ENCODE measurements at places on chromosomes 16 and 17. TPM values are rescaled to one million over a fixed set of nuclear protein-coding genes. Genes with fewer than 3 reads are reported as not detected.

DNA sequence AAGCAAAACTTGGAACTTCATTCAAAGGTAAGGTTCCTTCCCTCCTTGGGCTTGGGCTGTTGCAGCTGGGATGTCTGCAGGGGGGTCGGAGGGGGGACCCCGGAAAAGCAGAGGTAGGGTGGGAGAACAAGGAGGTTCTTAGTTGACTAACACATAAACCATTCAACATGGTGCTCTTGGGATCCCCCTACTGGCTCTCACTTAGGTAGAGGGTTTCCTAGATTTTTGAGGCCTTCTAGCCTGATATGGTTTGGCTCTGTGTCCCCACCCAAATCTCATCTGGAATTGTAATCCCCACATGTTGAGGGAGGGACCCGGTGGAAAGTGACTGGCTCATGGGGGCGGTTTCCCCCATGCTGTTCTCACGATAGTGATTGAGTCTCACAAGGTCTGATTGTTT is 93.9 kb downstream of the RGS9 start:
- DNase-seq: no peak

The SHISA6 gene
- total RNA-seq: not detected

- no peak for DNase-seq
Measured at GRCh38 chr17:68391561-68392268, 65.6 kb downstream of the WIPI1 start.

- peak; percentile 92 for DNase-seq
Measured at GRCh38 chr17:20191056-20191455, 181.9 kb downstream of the SPECC1 start.

The RTN4RL1 gene
- 0.64 TPM for total RNA-seq

GRCh38 chr16:4327386-4328045 is 11.6 kb downstream of the GLIS2 start:
- no peak for DNase-seq

- DNase-seq: no peak
Measured at GRCh38 chr16:5071341-5071680, 332 bp upstream of the ALG1 start.

The TSNAXIP1 gene
- 1.6 TPM for total RNA-seq

GRCh38 chr17:39165841-39166349 is at the start of gene ARL5C:
Gene ARL5C, minus strand, starts transcription at chr17:39166161. Its CDS starts 401 bp downstream, at chr17:39165760.
- no peak for DNase-seq

GRCh38 chr16:70740914-70741782 is 55.3 kb upstream of the MTSS2 start:
- peak; percentile 83 for DNase-seq

GRCh38 chr16:57411362-57411976 is 6.9 kb downstream of the CCL17 start:
- peak; percentile 65 for DNase-seq

- DNase-seq: peak; percentile 37
Measured at GRCh38 chr17:18963126-18964017, 11.4 kb downstream of the SLC5A10 start.

DNA sequence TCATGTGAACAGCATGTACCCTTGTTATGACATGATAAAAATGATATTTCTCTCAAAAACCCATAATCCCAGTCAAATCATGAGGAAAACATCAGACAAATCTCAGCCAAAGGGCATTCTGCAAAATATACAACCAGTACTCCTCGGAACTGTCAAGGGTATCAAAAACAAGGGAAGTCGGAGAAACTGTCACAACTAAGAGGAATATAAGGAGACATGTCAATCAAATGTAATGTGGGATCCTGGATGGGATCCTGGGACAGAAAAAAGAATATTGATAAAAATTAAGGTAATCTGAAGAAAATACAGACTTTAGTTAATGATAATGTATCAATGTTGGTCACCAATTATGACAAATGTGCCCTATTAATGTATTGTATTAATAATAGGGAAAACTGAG is 15.6 kb upstream of the CDYL2 start:
- DNase-seq: no peak

DNA sequence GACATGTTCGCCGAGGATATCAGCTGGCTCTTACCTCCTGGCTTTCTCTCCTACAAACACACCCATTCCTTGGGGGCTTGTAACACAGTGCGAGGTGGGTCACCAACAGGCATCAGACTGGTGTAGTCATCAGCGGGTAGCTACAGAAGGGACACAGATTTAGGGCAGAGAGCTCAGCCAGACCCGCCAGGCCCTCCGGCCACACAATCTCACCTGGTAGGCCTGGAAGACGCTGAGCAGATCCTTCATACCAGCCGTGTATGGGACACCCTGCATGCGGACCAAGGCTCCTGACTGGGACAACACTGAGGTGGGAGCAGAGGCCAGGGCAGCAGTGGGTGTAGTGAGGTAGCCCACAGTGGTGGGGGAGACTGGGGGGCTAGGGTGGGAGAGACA is 5.8 kb downstream of the ESRP2 start:
- DNase-seq: no peak

DNA sequence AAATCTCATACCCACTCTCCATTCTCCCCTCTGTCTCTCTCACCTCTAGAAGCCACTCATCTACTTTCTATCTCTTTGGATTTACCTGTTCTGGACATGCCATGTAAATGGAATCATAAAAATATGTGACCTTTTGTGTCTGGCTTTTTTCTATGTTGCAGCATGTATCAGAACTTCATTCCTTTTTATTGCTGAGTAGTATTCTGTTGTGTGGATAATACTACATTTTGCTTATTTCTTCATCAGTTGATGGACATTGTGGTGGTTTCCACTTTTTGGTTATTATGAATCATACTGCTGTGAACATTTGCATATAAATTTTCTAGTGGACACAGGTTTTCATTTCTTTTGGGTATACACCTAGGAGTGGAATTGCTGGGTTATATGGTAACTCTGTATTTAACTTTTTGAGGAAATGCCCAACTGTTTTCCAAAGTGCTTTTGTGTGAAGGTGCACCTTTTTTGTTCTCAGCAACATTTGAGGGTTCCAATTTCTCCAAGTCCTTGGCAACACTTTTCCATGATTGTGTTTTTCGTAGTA is 18.2 kb downstream of the MRTFB start:
- no peak for DNase-seq

- DNase-seq: peak; percentile 85
Measured at GRCh38 chr16:85004587-85005205, 6.6 kb downstream of the ZDHHC7 start.

- no peak for DNase-seq
Measured at GRCh38 chr16:69534720-69535119, 31.0 kb upstream of the NFAT5 start.

DNA sequence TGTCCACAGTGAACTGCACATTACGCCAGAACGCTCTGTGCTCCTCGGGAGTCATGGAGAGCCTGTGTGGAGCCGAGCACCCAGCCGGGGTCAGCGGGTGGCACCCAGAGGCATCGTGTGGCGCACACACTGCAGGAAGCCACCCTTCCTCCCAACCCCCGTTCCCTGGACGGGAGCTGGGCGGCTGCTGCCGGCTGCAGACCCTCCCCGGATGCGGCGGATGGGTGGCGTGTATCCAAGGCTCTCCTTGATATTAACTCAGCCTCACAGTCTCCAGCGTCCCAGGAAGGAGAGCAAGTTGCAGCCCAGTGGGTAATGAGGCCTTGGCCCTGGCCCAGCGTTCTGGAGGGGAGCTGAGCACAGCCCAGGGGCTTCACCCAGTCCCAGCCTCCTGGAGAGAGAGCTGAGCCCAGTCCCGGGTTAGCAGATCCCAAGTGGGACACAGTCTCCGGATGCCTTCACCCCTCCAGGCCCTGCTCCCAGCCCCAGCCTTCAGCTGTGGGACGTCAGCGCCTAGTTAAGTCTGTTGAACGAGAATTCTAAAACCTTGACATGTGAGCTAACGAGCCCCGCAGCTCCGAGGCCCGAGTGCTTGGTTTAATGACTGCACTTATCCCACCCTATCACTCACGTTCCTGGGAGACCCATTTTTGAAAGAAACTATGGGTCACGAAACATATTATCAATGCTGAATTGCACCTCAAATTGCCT is 86.6 kb downstream of the TBC1D16 start:
- DNase-seq: no peak

The SCARF1 gene
- total RNA-seq: not detected

The CCL4 gene
- not detected for total RNA-seq

The TBC1D3E gene
- total RNA-seq: not detected
